Progenitor cell of endocrine pancreas (in vitro differentiated cells): ENCODE measurements at places on chromosomes 4 and X.

DNA sequence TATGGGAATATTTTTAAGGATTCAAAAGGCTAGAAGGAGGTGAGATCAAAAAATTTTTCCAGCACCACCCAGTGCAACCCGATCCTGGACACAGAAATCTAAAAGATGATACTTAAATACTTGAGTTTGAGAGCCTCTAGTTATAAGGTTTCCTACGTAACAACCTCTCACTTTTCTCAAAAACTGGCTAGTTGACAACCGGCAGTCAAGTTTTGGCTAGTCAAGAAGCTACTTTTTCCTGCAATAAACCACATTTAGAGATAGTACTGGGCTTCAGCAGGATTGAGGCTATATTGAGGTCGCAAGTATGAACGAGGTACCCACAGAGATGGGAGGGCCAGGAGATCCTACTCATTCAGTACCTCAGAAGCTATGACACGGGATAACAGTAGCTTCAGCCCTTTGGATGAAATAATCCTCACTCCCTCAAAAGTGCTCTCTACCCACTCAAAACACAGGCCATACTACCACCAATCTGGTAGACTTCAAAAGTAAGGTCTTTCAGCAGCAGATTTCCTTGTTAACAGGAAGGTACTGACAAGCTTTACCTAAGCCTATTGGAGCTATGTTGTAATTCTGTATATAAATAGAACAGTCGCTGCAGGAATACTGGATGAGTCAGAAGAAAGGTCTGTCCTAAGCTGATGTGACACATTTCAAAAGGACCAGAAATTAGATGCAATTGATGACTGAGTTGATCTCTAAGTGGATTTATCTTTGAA is 1.5 kb upstream of the TSPAN5 start:
- no peak for DNase-seq

GRCh38 chr4:110742143-110742542 is 119.3 kb upstream of the PITX2 start:
- DNase-seq: no peak

DNA sequence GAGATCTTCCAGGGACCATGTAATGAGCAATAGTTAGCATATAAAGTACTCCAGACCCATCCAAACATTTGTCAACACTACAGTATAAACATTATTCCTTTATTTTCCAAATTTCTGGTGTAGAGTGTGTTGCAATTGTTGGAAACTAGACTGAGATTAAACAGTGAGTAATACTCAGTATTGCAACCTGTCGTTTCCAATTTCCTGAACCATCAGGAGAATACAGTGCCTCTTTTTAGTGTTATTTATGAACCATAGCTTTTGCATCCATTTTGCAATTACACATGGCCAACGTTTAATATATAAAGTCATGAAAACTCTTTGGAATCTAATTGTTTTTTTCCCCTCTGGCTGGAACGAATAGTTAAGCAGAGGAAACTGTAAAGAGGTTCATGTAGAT is 58.3 kb upstream of the DHRSX start:
- DNase-seq: no peak

DNA sequence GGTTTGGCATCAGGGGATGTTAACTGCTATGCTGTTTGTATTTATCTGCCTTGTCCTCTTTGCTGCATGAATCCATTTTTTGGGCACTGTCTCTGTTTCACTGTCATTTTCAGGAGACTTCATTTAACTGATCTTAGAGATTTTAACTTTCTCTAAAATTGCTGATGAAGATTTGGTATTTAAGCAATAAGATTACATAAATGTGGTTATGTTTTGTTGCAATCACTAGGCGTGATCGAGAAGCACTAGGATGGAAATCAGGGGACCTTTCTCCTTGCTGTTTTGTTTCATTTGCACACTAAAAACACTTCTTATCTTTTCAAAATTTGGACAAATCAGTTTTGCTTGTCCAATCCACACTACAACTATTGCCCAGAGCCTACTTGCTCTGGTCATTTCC is 15.4 kb downstream of the CXCL2 start:
- DNase-seq: no peak

- DNase-seq: no peak
These were observed 1170.9 kb downstream of the NLGN4X start for GRCh38 chrX:5057786-5058185.
